Astrocyte of the hippocampus (primary cell): ENCODE measurements at places on chromosomes 2 and 18.

DNA sequence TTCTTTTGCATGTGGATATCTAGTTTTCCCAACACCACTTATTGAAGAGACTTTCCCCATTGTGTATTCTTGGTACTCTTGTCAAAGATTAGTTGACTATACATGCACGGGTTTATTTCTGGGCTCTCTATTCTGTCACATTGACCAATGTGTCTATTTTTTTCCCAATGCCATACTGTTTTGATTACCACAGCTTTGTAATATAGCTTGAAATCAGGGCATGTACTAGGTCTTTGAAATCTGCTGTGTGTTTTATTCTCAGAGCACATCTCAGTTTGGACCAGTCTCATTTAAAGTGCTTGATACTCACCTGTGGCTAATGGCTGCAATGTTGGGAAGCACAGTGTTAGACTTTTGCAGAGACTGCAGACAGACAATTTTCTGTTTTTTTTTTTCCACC lies 32.8 kb upstream of the IL36G start:
- DNase-seq, result no peak

DNA sequence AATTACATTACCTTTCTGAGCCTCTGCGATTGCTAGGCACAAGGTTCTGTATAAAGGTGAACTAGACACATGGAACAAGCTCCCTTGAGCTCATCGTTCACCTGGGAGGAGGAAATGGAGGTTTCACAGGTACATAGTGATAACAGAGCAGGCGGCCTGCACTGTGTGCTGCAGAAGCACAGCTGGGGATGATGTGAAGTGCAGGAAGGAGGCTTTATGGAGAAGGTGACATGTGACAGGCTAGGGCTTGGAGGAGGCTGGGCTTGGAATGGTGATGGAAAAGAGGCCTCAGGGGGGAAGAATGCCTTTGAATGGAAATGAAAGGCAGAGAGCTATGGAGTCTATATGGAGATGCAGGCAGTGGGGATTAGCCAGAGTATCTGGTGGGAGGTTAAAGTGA lies 22.9 kb downstream of the MARCHF4 start:
- DNase-seq, result no peak

- no peak for DNase-seq
These were observed 7.8 kb downstream of the FAM117B start for GRCh38 chr2:202642567-202642966.

DNA sequence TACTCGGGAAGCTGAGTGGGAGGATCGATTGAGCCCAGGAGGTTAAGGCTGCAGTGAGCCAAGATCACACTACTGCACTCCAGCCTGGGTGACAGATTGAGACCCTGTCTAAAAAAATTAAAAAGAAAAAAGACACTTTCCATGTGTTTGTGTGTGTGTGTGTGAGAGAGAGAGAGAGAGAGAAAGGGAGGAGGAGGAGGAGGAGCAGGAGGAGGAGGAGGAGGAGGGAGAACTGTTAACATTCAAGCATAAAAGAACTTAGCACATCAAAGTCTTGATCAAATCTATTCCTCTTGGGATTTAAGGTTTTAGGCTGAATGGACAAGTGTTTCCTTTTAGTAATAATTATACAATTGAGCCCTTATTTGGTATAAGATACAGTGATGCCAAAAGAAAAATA lies 75.5 kb downstream of the SPOPL start:
- no peak for DNase-seq

- DNase-seq, result peak; percentile 77
These were observed 13.1 kb upstream of the CATIP start for GRCh38 chr2:218343591-218343990.

DNA sequence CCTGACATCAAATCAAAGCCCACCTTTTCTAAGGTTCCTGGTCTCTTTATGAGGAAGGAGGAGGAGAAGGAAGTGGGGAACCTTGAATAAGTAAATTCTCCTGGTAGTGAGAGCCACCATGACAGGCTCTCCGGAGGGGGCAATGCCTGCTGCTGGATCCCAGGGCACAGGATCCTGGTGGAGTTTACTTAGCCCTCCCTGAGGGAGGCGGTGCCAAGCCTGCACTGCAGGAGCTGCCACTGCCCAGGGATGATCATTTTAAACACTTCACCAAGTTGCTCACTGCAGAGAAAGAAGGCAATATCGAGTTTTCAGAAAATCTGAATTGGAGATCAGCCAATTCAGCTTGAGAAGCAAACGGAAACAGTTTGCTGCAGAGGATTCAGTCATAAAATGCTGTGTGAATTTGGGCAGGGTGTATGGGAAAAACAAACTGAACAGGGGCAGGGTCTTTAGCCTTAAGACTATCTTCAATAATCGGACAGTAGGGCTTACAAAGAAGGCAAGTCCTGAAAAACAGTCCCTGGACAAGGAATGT lies 200.7 kb downstream of the RAD51AP2 start:
- DNase-seq, result no peak

GRCh38 chr2:49225126-49225525 lies 70.8 kb upstream of the FSHR start:
- peak; percentile 55 for DNase-seq

DNA sequence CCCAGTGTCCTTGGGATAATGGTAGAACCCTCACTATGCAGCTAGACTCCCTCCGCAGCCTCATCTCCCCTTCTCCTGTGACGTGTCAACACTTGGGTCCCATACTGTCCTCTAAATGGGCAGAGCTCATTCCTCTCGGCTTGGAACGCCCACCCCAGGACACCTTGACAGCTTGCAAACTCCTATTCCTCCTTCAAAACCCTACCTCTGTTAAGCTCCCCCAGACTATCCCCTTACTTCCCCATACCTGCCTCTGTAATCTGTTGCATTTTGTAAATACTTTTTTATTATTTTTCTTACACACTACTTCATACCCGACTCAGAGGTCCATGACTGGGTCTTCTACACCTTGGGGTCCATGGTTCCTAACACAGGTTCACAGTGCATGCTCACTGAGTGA lies 28.0 kb downstream of the STEAP3 start:
- no peak for DNase-seq

DNA sequence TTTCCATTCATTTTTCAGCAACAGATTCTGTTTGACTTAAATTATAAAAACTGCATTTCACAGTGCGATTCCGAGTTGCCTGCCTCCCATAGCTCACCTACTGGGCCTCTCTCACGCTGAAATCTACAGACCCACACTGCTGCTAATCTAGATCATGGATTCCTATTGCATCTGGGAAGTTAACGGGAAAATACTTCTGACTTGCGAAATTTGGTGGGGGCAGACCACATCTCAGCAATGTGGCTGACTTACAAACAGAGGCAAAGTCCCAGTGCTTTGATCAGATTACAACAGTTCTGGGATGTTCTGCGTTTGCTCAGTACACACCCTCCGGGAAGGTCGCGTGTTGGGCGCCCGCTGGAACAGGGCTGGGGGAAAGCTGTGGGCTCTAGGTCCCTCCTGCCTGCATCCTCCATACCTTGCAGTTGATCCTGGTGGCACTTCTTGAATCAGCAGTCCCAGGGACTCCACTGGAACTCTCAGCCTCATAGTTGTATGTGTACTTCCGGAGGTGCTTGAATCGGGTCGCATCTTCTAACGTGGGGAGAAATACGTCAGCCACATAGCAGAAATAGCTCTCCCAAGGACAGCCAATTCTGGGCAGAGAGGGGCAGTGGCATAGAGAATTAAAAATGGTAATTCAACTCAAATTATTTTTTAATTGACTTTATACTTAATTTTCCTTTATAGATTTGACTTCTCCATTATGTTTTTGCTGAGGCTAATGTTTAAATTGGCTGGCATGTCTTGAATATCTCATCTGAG lies 1.7 kb downstream of the APOB start:
- DNase-seq, result no peak

DNA sequence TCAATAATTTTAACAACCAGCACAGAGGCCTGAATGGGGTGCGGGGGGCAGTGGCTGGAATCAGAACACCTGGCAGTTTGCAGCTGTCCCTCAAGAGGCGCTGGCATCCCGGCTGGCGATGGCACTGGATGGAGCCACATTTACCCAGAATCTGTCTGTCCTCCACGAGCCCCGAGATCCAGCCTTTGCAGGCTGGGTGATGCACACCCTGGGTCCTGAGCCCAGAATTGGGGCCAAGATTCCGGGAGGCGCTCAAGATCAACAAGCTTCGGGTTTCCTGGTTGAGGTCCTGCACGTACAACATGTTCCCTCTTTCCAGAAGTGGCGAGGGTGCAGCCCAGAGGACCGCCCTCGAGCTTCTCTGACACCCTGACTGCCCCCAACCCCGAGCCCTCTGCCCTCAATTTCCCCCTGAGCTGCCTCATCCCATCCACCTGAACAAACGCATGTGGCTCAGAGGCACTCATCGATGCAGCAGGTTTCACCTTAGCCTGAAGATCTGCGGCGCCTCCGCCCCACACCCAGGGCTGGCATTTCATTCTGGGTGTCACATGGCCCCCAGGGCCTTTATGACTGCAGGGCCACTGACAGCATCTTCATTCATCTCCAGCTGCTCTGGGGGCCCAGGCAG lies 97.5 kb downstream of the TFCP2L1 start:
- DNase-seq, result no peak

GRCh38 chr18:58608216-58608615 lies 20.7 kb downstream of the ALPK2 start:
- no peak for DNase-seq

DNA sequence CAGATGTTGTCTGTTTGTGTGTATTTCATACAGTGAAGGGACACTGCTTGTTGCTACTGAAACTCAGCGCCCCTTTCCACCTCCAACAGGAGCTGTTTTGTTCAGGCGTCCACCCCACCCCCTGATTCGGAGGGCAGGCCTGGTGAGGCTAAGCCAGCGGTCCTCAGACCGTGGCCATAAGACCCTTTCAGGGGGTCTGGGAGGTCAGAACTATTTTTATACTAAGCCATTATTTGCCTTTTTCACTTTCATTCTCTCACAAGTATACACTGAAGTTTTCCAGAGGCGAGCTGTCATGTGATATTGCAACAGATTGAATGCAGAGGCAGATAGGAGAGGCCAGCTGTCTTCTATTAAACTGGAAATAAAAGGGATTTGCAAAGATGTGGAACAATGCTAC lies 39.7 kb upstream of the IGFBP5 start:
- no peak for DNase-seq

- peak; percentile 2 for DNase-seq
These were observed 19.0 kb upstream of the FAM178B start for GRCh38 chr2:97005353-97005752.

GRCh38 chr2:168322325-168323007 lies 75.1 kb upstream of the STK39 start:
- no peak for DNase-seq

DNA sequence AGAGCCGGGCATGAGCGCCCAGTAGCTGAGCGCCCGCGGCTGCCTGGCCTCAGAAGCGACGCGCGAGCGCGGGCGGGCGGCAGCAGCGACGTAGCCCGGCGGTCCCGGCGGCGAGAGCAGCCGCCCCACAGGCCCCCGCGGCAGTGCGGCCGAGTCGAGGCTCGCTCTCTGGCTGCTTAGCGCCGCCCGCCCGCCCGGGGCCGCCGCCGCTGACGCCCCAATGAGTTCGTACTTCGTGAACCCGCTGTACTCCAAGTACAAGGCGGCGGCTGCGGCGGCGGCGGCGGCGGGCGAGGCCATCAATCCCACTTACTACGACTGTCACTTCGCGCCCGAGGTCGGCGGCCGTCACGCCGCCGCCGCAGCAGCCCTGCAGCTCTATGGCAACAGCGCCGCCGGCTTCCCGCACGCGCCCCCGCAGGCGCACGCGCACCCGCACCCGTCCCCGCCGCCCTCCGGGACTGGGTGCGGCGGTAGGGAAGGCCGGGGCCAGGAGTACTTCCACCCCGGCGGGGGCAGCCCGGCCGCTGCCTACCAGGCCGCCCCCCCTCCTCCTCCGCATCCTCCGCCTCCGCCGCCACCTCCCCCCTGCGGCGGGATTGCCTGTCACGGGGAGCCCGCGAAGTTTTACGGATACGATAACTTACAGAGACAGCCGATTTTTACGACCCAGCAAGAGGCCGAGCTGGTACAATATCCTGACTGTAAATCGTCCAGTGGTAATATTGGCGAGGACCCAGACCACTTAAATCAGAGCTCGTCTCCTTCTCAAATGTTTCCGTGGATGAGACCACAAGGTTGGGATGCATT lies 847 bp downstream of the HOXD8 start:
- DNase-seq, result peak; percentile 39

DNA sequence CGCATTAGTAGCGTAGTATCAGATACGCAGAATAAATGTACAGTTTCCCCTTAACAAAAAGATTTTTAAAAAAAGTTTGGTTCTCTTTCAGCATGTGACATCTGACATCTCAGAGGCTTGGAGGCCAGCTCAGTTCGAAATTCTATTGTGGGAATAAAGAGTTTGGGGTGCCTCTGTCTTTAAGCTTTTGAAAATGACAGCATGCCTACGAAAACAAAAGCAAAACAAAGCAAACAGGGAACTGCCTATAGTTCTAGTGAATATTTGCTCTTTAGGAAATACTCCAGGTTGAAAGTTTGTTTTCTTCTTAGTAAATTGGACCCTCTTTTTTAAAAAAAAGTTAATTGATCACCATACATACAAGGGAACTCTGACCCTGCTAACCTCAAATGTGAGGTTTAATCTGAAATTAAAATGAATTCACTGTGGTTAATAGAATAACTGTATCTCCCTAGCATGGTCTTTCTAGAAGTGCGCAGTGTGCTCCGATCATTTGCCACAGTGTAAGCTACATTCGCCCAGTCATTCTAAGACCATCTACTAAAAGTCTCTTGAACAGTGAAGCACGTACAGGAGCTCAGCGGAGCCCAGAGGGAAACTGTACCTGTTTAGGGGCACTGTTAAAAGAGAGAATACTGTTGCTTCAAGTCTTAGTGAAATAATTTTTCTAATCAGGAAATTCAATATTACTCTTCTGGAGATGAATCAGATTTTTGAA lies 347.0 kb upstream of the CDH2 start:
- DNase-seq, result no peak

DNA sequence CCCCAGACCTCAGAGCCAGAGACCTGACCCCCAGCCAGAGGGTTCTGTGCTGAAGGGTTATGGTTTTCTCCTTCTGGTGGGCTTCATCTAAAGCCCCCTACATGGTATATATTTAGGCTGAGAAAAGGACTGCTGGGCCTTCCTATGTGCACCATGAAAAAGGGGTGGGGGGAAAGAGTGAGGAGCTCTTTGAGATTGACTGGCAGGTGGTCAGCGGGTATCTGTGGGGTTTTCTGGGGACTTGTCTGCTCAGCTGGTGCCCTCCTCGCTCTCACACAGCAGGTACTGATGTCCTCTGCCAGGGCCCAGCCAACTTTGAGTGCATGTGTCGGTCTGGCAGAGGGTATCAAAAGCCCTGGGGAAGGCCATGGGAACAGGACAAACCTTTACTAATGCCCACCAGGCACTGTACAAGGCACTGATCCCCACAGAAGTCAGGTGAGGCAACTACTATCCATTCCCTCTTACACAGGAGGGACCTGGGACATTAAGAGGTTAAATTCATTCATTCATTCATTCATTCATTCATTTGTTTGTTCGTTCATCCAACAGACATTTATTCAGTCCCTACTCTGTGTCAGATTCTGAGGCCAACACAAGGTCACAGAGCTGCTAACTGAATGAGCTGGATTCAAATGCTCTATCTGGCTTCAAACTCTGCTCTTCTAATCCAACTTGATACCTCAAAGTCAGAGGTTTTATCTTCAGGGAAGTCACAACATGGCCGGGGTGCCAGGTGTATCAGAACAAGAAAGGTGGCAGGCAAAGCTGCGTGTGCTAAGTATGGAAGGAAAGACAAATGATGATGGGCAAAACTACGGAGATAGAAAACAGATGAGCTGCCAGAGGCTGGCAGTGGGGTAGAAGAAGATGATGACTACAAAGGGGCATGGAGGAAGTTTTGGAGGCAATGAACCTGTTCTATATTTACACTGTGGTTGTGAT lies 44.6 kb downstream of the REEP1 start:
- DNase-seq, result no peak
